GM04504 (cell line): ENCODE measurements at places on chromosomes 1 and 21.

- DNase-seq = no peak
These were observed 156.6 kb downstream of the GREM2 start for GRCh38 chr1:240455228-240455821.

DNA sequence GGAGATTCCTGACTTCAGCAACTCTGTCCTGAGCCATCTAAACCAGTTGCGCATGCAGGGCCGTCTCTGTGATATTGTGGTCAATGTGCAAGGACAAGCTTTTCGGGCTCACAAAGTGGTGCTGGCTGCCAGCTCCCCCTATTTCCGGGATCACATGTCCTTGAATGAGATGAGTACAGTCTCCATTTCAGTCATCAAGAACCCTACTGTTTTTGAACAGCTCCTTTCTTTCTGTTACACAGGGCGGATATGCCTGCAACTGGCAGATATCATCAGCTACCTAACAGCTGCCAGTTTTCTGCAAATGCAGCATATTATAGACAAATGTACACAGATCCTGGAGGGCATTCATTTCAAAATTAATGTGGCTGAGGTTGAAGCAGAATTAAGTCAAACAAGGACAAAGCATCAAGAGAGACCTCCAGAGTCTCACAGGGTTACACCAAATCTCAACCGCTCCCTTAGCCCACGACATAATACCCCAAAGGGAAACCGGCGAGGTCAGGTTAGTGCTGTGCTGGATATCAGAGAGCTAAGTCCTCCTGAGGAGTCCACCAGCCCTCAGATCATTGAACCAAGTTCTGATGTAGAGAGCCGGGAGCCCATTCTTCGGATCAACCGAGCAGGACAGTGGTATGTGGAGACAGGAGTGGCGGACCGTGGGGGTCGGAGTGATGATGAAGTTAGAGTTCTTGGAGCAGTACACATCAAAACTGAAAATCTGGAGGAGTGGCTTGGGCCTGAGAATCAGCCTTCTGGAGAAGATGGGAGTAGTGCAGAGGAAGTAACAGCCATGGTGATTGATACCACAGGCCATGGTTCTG lies 2.3 kb downstream of the ZBTB37 start:
- no peak for DNase-seq

GRCh38 chr1:30744060-30744756 lies 13.4 kb downstream of the LAPTM5 start:
- no peak for DNase-seq

GRCh38 chr1:44244986-44245385 lies 31.7 kb downstream of the DMAP1 start:
- no peak for DNase-seq

DNA sequence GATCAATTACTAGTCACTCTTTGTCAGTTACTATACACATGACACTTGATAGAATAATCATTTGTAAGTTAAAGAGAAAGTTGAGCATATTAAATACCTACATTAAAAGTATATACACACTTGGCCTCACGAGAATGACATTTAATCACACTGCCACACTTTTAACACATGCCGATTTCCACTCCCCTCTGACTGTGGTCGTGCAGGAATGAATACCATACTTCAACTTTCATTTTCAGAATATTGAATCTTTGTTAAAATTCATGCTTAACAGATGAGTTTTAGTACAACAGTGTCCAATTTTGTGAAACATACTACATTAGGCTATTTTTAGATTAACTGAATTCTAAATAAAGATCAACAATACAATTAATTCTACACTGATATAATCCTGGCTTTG lies 78.2 kb upstream of the SDC3 start:
- no peak for DNase-seq

- no peak for DNase-seq
These were observed 134.2 kb downstream of the NEK7 start for GRCh38 chr1:198291036-198291435.

DNA sequence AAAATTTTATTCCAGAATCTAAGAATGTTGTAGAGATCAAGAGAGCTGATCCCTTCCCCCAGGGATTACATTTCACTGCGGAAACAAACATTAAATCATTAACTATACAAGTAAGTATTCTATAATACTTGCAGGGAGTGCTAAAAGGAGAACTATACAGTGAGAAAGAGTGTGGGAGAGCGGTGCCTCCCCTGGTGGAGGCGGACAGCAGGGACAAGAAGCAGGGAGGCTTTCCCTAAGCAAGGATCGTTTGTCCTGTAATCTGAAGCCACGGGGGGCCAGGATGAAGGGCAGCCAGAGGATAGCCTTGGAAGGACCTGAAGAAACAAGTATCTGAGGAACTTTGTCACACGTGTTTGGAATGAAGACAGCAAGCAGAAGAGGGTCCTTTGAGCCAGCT lies 40.1 kb downstream of the SLC9C2 start:
- DNase-seq = no peak

DNA sequence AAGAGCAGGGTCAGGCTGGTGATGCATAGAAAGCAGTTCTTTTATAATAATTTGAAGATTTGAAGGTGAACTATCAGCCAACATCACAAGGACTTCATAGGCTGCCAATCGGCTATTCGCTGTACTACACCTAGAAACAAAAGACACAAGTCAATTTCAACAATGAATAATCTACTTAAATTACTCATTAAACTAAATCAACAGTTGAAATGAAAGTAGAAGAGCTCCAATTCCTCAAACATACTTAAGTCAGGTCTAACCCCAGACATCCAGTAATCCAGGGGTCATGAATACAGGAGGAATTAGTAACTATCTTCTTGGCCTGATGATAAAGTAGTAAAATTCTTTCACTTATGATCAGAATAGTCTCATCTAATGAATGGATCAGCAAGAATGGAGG lies 64.5 kb downstream of the PCSK9 start:
- no peak for DNase-seq

DNA sequence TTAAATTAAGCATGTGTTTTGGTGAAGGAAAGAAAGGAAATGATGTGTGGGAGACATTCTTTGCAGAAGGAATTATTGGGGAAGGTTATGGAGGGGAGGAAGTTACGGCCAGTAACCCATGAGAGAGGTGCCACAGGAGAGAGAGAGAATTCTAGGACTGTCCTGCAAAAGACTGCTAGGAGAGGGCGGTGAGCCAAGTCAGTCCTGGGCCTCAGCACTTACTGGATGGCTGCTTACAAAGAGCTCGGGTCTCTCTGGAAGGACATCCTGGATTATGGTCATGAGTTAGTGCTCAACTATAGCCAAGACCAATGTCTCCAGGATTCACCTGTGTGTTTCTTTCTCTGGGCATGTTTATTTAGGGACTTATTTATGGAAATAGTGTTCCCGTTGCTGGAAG lies 74.4 kb upstream of the HSD17B7 start:
- DNase-seq = no peak

GRCh38 chr1:194033646-194034045 lies 847.2 kb upstream of the B3GALT2 start:
- DNase-seq = no peak

- peak; percentile 47 for DNase-seq
These were observed 221.6 kb upstream of the VAMP3 start for GRCh38 chr1:7549277-7550161.

DNA sequence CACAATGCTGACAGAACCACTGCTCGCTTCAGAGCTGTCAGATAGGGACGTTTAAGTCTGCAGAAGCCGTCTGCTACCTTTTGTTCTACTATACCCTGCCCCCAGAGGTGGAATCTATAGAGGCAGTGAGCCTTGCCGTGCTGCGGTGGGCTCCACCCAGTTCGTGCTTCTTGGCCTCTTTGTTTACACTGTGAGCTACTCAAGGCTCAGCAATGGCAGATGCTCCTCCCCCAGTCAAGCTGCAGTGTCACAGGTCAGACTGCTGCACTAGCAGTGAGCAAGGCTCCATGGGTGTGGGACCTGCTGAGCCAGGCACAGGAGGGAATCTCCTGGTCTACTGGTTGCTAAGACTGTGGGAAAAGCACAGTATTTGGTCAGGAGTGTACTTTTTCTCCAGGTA lies 47.1 kb downstream of the LEPR start:
- no peak for DNase-seq

- peak; percentile 55 for DNase-seq
These were observed 89.8 kb downstream of the DHRS3 start for GRCh38 chr1:12528021-12528852.

DNA sequence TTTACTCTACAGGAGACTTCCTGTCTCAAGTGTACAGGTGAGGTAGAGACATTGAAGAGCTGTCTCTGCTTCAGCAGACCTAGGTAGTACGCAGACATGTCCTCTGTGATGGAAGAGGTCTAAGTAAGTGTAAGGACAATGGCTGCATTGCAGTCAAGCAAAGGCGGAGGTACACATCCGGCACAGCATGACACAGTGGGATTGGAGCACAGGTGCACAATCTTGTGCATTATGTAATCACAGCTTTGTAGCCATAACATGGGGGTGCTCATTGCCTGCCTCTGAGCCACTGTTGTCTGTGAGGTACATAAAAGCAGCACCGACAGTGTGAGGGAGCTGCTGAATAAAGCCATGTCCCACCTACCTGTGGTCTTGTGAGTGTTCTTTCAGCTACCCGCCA lies 66.4 kb upstream of the CCDC190 start:
- DNase-seq = no peak

- DNase-seq = no peak
These were observed 66.2 kb downstream of the RGL1 start for GRCh38 chr1:183871142-183871541.

GRCh38 chr1:198558402-198558801 lies 17.9 kb upstream of the ATP6V1G3 start:
- no peak for DNase-seq
